Midbrain (tissue), 1 donor: ENCODE measurements at places on chromosomes 7 and 10.

DNA sequence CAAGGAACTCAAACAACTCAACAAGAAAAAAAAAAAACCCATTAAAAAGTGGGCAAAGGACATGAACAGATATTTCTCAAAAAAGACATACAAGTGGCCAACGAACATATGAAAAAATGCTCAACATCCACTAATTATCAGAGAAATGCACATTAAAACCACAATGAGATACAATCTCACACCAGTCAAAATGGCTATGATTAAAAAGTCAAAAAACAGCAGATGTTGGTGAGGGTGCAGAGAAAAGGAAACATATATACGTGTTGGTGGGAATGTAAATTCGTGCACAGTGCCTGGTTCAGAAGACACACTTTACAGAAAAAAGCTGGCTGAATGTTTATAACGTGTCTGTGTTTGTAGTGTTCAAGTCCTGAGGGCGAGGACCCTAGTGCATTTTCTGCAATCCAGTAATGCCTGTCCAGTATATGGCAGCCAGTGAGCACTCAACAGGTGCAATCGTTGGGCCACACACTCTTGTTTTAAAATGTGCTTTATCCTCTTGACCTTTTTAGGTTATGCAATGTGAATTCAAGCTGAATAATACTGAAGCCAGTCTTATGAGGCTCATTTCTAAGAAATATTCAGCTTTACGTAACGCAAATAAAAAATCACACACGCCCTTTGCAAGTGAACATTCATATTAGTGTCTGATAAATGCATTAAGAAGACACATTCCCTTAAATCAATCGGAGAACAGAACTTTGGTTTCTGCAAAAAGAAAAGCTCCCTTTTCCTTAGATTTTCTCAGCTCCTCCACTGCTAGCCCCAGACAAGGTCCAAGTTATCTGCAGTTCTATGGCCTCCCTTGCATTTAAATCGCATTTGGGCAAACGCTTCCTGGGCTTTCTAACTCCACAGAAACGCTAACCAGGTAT lies 813 bp upstream of the MTURN start:
- DNase-seq = no peak

- no peak for DNase-seq
Observed at GRCh38 chr7:79523436-79523835, 70.0 kb upstream of the MAGI2 start.

DNA sequence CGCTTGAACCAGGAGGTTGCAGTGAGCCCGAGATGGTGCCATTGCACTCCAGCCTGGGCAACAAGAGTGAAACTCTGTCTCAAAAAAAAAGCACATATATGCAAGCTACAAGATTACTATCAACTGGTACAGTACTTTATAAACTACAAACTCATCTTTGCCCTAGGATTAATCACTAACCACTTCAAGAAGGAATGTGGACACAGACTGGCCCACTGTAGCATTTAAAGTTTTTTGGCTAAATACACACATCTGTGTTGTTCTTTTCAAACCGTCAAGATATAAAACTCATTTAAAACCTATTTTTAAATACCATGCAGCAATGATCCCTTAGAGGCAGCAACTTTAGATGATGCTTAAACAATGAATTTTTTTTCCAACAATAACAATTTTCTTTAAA lies 205.4 kb downstream of the IMMP2L start:
- DNase-seq = no peak

GRCh38 chr10:44020322-44021111 lies 364.4 kb downstream of the CXCL12 start:
- DNase-seq = no peak

DNA sequence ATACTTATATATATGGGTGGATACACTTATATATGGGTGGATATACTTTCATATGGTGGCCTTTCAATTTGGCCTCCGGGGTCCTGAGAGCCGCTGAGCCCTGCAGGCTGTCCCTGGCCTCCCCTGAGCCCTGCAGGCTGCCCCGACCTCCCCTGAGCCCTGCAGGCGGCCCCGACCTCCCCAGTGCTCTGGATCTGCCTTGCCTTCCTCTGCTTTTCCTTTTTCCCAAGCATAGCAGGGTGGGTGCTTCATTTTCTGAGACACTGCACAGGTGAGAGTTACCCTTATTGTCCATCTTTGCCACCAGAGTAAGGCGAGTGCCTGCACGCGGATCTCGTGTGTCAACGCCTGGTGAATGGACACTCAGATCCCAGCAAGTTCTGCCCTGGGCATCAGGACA lies 106.6 kb downstream of the VIPR2 start:
- no peak for DNase-seq

GRCh38 chr10:131452926-131453720 lies 141.6 kb upstream of the TCERG1L start:
- DNase-seq = peak; percentile 56

DNA sequence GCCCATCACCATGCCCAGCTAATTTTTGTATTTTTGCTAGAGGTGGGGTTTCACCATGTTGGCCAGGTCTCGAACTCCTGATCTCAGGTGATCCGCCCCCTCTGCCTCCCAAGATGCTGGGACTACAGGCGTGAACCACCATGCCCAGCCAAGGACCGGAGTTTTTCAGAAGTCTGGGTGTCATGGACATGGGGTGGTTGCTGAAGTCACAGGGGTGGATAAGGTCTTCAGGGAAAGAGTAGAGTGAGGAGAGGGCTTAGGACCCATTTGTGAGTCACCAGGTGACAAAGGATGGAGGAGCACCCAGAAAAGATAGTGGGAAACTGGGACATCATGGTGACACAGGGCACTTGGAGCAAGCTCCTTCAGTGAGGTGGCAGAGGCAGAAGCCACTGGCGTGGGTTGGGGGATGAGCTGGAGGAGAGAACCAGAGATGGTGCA lies 2.8 kb upstream of the GPRIN2 start:
- no peak for DNase-seq

GRCh38 chr7:120023494-120024167 lies 249.3 kb upstream of the KCND2 start:
- no peak for DNase-seq

DNA sequence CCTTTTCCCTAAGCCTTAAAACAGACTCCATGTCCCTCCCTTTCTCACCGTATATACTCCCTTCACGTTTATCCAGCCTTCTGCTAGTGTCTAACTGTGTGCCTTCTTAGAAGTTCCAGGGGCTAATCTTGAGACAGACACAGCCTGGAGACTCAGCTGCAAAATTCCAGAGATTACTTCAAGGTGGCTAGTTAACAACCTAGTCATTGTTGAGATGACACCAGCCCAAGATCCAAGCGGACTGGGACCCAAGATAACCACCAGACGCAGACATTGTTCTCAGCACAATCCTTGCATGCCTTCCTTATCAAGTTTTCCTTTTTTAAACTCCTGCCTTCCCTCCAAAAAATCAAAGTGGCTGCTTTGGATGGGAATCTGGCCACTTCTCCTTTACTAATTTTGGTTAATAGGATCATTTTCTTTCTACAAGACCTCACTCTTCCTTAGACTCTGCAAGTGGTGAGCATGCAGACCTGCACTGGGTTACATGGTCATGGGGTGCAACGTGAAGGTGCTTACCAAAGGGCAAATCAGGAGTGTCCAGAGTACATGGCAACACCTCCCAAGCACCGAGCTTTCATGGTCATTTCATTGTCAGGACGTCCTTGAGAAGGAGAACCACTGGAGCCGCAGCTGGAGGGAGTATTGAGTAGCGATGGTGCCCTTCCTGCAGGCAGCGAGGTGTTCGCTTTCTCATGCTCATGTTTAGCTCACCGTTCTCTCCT lies 69.7 kb downstream of the ANLN start:
- DNase-seq = no peak

DNA sequence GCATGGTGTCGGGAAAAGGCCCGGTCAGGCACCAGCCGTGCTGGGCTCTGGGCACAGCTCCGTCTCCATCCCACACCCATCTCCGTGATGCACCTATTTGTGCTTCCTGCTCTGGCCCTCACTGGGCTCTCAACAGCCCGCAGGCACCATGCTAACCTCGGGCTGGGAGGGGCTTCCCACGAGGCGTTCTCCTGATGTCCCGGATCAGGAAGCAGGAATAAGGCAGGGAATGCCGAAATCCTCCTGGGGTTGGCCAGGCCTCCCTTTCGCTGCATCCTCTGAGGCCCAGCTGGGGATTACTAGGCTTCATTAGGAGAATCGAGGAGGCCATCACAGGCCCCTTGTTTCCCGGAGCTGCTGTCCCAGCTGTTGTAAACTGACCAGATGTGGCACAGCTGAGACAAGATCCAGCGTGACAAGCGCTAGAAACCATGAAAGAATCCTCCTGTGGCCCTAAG lies 72.0 kb downstream of the FAM53B start:
- peak; percentile 68 for DNase-seq

DNA sequence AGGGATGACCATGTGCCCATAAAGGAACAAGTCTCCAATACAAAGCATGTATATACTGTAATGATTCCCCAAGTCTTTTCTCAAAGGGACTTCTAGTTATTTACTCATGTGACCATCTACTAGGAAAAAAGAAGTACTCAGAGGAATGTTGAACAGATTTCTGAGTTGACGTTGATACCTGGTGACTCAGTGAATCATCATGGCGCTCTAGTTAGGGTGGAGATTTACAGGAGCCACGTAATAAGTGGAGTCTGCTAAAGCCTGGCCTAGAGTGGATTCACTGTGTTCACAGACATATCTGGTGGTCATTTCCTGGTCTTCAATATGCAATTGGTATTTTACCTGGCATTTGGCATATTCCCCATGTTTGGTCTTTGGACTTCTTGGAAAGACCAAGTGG lies 302.2 kb upstream of the CACNA2D1 start:
- no peak for DNase-seq

- no peak for DNase-seq
Observed at GRCh38 chr7:7178906-7179305, 3.4 kb upstream of the C1GALT1 start.

GRCh38 chr10:86900955-86901354 lies 56.5 kb downstream of the MMRN2 start:
- DNase-seq = peak; percentile 59

DNA sequence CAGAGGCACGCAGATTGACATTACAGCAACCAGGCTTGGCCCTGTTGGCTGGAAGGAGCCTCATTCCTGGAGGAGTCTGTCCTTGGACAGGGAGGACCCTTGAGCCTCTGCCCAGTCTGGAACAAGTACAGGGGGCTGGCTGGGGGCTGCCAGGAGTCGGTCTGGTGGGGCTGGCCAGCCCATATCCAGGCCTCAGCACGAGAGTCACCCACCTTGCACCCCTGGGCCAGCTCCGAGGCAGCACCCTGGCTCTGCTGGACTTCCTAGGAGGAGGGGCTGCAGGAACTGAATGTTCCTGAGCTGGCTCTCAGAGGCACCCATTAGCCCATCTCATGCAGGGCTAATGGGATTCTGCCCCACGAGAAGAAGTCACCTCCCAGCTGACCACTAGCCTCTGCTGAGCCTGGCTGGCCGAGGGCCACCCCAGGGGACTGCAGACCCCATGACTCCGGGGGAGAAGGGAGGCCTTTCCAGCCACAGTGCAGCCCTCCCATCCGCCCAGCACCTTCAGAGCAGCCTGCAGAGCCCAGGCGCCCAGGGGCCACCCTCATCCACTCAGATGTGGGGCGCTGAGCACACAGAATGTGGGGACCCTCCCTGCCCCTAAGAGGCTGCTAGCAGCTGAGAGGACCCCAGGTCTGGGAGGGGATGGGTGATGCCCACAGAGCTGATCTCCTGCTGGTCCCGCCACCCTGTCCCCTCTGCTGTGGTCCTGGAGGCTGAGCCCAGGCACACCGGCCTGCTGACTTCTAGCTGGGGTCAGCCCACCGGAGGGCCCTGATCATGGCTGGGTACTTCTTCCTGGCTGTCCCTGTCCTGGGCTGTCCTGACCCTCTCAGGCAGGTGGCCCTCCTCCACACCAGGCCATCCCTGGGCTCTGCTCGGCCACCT lies 14.8 kb upstream of the INPP5A start:
- no peak for DNase-seq

GRCh38 chr7:4745265-4745919 lies 30.0 kb upstream of the AP5Z1 start:
- no peak for DNase-seq

DNA sequence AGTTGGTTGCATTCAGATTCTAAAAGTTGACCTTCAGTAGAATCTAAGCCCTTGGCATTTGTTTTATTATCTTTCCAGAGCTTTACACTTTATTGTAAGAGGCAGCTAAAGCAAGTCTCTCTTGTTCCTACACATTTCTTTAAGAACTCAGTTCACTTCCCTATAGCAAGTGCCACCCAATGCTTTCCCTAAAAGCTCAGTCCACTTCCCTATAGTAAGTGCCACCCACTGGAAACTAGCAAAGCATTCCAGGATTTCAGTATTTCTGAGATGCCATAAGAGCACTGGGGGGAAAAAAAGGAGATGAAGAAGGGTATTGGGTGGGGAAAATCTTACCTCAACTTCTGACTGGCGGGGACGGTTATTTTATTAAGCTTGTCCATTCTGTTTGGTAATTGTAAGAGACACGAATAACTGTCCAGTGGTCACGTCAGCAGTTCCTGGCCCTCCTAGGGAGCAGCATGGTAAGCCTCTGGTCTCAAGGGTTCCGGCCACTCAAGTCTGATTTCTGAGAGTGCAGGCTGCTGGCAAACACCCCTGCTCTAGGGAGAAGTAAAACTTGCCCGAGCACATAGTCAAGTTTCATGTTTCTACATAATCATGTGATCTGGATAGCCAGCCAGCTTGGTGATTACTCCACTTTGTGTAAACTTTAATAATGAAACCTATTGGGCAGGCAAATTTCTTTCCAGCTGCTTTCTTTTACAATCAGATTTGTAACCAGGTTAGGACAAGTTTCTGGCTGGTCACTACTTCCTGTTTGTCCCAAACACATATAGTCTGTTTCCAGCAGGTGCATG lies at the start of gene BLNK:
Gene BLNK, minus strand, starts transcription at position 554 of the 800 bp plus-strand sequence. Its CDS starts 171 bp downstream, at position 383.
- peak; percentile 45 for DNase-seq

- no peak for DNase-seq
Observed at GRCh38 chr7:112510001-112510742, 29.4 kb downstream of the LSMEM1 start.

DNA sequence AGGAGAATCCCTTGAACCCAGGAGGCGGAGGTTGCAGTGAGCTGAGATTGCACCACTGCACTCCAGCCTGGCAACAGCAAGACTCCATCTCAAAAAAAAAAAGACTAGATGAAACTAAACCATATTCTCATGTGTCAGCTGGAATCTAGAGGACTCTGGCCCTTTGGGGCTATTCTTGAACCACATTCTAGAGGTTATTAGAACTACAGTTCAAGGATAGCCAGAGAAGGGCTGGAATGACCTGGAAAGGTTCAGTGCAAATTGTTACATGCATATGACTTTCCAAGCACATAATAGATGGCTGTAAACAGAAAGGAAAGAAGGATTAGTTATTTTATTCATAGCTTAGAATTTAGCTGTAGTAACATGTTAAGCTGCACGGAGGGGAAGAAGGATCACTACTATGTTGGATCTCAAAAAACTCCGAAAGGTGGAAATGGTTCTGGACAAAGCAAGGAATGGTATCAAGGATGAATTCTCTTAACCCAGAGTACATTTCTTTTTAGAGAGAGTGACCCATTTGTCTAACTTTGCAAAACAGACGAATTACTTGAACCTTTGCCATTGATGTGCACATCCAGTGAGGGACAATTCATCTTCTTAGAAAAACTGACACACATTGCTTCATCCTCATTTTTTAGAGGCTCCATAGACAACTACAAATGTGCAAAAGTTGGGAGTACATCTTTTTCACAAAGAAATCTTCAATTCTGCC lies 124.0 kb upstream of the SAMD8 start:
- peak; percentile 28 for DNase-seq

- DNase-seq = no peak
Observed at GRCh38 chr7:2004841-2005725, 227.7 kb downstream of the MAD1L1 start.

- no peak for DNase-seq
Observed at GRCh38 chr10:94006591-94007550, 13.1 kb downstream of the PLCE1 start.

- no peak for DNase-seq
Observed at GRCh38 chr7:50304911-50305582, 531 bp downstream of the IKZF1 start.
